ENCODE measurements at places on chromosomes 11 and 22.

DNA sequence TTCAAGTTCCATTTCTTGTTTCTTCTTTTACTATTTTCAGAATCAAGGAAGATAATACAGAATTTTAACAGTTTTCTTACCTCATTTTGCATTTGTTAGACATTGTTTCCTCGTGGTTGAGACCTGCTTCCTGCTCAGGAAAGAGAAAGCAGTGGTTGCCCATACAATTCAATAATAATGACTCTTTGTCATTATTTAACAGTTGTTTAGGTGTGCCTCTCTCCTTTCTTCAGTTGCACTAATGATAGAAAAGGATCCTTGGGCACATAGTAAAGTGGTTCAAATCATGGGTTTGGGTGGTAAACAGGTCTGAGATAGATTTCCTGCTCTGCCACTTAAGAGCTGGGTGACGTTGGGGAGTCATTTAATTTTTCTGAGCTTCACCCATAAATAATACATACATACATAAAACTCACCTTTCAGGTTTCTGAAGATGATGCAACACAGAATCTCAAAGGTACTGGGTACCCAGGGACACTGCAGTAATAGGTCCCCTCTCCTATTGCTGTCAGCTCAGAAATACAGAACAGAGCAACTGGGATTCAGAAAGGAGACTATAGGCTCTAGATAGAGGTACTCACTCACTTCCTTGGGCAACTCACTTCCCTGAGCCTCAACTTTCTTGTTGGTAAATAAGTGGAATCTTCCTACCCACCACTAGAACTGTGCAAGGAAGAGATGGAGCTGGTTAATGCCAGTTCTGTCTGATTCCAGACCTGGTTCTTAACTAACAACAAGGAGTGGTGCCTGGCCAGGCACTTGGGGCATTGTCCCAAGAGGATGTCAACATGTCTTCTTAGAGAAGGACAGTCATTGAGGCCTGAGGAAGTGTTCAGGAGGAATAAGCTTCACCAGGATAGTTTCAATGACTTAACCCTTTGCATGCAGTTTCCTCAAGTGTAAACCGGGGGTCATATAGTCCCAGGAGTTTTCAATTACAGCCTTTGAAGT is 34.9 kb downstream of the CD44 start:
- no peak for DNase-seq

DNA sequence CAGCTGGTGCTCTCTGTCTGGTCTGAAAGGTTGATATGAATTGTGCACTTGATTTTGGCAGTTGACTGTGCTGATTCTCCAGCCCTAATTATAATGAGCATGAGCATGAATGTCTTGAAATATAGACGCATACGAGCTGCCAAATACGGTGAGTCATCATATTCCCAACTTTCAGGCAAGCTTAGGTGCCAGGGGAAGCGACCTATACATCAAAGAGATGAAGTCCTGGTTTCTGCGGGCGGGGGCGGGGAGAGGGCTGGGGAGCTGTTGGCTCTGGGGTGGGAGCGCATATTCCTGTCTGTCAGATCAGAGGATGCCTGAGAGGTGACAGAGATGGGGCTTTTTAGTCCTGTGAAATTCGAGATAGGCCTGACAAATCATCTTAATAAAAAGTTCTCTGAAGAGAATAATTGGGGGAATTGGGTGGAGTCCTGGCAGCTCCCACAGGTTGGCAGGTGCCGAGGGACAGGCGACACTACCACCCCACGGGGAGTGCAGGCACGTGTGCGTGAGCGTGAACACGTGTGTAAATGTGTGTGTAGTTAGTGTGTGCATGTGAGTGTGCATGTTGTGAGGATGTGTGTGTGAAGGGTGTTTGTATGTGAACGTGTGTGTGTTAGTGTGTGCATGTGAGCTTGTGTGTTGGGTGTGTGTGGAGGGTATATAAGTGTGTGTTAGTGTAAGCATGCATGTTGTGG is 865.3 kb downstream of the TBC1D22A start:
- no peak for DNase-seq

- DNase-seq, result no peak
Observed at GRCh38 chr11:103584720-103585119, 451.7 kb upstream of the DDI1 start.

DNA sequence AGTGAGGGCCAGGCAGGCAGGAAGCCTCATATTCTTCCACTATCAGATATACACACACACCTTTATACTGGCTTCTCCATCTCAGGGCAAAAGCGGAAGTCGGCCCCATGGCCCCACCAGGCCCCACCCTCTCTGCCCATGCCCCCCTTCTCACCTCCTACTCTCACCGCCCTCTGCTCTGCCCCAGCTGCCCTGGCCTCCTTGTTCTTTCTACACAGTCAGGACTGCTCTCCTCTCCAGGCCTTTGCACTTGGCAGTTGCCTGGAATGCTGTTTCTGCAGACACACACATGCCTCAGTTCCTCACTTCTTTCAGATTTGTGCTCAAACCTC is 25.3 kb downstream of the OTOG start:
- DNase-seq, result no peak
